ENCODE measurements at places on chromosomes 12 and 14.

DNA sequence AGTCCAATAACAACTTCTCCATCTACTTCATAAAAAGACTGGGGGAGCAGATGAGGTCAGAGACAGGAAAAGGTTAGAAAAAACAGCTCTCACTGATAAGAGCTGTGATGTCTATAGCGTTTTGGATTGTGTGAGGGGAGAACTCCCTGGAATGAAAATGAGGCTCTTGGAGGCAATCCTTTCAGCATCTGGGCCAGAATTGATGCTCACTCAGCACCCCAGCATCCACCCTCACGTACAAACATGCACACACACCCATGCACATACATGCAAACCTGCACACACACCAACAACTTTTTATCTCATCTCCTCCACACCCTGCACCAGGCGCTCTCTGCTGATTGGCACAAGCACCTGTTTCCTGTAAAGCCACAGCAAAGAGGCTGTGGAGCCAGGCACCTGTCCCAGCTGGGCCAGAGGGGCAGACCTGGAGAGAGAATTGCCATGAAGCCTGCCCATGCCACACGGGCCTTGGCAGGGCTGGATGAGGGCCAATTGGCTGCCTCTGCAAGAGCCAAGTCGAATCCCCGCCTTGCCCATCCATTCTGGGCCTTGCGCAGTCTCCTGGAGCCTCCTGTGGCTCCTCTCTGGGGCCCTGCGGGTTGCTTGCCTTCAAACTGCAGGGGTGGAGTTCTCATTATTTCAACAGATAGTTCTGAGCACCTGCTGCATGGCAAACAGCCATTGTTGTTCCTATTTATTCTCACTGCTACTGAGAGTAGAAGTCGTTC is 53.1 kb downstream of the SYNE3 start:
- no peak for DNase-seq

GRCh38 chr14:30943694-30944093 is 69.3 kb downstream of the COCH start:
- no peak for DNase-seq

DNA sequence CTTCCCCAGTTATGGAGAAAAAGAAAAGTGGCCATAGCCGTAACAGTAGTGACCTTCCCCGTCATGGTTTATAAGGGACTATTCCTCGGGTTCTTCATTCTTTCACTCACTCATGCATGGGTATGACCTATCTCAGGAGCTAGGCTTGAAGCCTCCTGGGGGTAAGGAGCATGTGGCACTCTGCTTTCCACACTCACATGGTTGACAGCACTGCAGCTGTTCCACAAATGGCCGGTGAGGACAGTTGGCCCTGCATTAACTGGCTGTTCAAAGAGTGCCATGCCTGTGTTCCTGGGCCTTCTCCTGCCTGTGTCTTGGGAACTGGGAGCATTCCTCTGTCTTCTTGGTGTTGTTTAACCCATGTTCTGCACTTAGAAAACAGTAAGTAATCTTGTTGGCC is 66.2 kb upstream of the PNMA1 start:
- DNase-seq: no peak

DNA sequence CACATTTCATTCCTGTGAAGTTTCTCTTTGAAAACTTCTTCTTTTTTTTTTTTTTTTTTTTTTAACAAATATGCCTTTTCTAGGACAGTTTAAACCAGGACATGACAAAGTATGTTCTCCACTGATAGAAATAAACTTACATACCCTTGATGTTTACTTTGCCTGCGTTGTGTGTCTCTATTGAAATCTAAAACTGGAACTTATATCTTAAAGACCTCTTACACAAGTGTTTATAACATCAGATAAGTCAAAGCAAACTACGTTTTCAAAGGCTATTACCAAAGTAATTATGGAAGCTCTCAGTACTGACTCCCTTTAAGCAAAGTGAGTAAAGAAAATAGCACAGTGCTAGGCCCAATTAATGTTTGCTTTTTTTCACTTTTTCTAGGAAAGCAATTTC is 30.6 kb upstream of the ISM2 start:
- no peak for DNase-seq

All from LoVo (cell line).